ENCODE measurements at places on chromosomes 1 and 21.

DNA sequence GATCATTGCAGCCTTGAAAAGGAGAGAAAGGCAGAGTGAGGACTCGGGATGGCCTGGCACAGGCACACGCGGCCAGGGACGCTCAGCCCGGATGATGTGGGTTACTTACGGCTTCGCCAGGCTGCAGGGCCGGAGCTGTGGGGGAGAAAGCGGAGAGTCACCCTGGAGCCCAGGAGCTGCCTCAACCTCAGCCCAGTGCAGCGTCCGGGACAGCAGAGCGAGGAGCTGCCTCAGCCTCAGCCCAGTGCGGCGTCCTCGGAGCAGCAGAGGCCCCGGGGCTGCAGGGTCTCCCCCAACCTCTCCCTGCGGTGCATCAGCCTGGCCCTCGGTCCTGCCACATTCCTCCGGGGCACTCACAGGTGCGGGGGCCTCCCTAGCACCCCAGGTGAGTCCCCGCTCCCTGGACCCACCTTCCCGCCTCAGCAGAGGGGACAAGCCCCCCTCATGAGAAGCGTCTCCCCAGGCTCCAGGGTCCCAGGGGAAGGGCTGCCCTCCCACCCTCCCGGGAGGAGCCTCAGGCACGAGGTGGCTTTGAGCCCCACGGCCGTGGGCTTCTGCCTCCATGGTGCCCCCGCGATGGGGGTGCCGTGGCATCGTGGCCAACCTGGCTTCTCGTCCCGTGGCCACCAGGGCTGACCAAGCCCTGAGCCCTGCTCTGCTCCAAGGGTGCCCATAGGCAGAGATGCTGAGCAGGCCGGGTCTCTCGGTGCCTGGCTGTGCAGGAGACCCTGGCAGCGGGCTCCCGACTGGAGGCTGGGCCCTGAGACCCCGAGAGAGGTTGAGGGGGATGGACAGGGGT is 10.5 kb upstream of the RNF223 start:
- no peak for DNase-seq

DNA sequence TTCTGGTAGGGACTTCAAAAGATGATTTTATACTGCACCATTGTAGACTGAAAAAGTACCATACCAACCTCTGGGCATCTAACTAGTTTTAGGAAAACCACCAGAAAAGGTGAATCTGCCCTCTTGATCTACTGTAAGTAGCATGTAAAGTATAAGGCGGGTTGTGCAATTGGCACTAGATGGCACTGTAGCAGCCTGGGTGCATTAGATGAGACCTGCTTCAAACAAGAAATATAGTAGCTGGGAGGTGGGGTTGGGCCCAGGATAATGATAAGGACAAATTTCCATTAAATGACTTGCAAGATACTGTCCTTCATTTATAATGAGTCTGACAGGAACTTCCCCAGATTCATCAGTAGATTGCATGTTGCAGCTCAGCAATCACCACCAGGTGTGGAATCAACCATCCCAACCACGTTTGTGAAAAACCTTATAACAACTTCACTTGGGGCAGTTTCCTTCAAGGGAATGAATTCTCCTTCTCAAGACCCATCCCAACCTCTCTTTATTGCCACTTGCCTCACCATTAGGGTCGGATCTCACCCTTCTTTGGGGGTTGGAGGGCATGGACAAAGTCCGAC is 37.3 kb upstream of the IL10 start:
- DNase-seq, result peak; percentile 16

- DNase-seq, result no peak
Observed at GRCh38 chr21:20253261-20253660, 744.9 kb upstream of the NCAM2 start.

- DNase-seq, result no peak
Observed at GRCh38 chr1:240287722-240288121, 196.0 kb downstream of the FMN2 start.

DNA sequence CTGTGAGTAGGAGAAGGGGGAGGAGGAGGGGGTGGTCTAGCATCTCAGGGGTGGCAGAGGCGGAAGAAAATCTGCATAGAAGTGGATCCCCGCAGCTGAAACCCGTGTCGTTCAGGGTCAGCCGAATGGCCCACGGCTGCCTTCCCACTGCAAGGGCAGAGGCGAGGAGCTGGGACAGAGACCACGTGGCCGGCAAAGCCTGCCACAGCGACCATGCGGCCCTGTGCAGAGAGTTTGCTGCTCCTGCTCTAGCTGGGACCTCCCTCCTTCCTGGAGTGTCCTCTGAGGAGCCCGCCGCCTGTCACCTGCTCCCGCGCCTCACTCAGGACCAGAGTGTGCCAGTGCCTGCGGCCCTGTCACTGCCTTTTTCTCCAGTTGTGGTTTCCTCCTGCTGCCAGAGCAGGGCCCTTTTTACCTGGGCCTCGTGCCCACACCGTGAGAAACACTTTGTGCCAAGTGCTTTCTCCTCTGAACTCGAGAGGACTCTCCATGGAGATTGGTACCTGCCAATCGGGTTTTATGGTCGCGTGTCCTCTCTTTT is 5.4 kb upstream of the TRPM2 start:
- DNase-seq, result peak; percentile 22

GRCh38 chr1:83698644-83699043 is 300.3 kb downstream of the TTLL7 start:
- no peak for DNase-seq

DNA sequence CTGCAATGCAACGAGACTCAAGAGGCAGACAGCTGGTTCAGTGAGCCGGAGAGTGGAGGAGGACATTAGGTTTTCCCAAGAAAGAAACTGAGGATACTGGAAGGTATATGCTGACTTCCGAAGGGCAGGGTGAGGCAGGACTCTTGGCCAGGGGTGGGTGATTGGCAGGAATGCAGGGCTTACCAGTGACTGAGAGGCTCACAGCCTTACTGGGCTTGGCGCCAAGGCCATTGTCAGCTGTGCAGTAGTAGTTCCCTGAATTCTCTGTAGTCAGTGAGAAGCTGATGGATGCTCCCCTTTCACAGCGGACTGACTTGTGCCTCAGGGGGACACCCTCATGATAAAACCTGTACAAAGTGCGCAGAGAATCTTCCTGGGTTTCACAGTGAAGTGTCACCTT is 9.6 kb downstream of the FCRL5 start:
- peak; percentile 9 for DNase-seq

DNA sequence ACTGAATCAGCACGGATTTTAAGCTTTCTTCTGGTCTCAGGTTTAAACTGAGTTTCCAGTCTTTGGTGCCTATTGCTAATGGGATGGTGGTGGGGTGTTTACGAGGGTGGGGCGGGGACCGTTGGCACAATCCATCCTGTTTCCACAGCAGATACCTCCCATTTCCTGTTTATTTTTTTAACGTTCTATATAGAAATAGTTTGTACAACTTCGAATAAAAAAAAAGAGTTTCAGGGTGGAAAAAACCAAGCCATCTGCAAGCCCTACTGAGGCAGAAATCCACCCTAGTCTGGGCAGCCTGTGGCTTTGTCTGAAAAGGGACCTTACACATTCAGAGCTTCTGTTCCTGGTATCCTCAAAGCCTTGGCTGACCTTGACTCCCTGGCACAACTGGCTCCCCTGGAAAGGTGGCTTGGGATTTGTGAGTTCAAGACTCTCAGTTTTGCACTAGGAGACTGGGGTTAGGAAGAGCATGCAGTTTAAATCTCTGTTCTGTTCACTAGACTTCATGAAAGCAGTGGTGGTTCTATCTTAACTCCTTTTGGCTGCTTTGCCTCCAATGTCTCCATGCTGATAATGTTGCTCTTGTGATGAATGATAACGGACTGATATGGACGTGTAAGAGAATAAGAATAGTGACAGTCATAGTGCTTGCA is 46.7 kb downstream of the VANGL2 start:
- DNase-seq, result no peak

- peak; percentile 58 for DNase-seq
Observed at GRCh38 chr1:147598621-147599361, 57.5 kb downstream of the BCL9 start.

DNA sequence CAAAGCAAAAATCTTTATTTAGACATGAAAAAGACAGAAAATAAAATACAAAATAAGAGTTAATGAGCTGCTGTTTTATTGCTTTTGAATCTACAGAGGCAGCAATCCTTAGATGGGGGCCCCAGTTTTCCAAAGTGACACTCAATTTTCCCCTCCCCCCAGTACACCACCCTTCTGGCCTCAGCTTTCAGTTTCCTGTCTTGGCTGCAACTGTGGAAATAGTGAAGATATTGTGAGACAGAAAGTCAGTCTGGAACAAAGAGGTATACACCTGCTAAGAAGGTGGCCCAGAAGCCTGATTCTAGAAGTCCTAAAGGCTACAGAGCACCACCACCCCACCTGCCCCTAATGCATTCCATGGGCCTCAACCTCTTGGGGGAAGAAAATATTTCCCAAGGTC is 1.1 kb upstream of the MTMR11 start:
- no peak for DNase-seq

DNA sequence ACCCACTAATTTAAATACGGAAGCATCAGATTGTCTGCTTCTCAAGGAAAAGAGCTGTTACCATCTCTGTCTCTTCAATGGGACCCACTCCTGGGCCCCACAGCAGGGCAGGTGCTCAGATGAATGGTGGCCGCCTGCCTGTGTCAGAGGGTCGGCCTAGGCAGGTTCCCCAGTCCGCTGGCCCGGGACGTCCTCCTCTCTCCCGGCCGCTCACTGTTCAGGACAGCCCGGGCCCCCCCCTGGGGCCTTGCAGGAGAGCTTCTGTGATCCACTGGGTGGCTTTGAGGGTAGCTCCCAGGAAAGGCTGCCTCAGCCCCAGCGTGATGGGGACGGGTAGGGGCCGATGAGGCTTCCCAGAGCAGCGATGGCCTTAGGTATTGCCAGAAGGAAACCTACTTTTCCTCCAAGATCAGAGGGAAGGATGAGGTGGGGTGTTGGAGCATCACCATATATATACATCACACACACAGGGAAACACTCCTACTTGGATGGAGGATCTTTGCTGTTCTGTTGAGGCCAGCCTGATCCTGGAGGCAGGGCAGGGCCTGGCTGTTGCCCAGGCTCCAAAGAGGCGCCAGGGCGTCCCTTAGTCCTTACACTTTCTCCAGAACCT is 231.3 kb downstream of the SDCCAG8 start:
- no peak for DNase-seq

- DNase-seq, result no peak
Observed at GRCh38 chr1:57468641-57469523, 45.0 kb upstream of the DAB1 start.

DNA sequence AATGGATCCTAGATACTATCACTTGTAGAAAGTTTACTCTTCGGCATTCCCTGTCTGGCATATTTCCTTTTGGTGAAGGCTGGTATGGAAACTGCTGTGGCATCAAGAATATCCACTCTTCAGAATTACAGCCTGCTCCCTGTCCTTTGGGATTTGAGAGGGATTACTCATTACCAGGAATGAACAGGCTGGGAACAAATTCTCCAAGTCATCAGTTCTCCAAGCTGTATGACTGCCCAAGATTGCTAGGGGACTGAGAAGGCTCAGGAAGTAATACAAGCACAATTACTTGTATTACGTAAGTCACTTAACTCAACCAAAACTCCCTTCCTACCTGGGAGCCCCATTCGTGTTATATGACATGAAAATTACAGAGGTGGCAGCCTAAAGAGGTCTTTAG is 49.6 kb downstream of the CD58 start:
- no peak for DNase-seq
